Stimulated activated CD8-positive, alpha-beta memory T cell treated with anti-CD3 and anti-CD28 coated beads, Interleukin-4, amount 100 ng/mL, for 24 hours (primary cell): ENCODE measurements at places on chromosomes 2 and 18.
A peak's percentile ranks its signal among the peaks of the same experiment; 100 is the strongest.

- no peak for DNase-seq
These were observed 11.1 kb downstream of the FASTKD1 start for GRCh38 chr2:169562519-169562918.

DNA sequence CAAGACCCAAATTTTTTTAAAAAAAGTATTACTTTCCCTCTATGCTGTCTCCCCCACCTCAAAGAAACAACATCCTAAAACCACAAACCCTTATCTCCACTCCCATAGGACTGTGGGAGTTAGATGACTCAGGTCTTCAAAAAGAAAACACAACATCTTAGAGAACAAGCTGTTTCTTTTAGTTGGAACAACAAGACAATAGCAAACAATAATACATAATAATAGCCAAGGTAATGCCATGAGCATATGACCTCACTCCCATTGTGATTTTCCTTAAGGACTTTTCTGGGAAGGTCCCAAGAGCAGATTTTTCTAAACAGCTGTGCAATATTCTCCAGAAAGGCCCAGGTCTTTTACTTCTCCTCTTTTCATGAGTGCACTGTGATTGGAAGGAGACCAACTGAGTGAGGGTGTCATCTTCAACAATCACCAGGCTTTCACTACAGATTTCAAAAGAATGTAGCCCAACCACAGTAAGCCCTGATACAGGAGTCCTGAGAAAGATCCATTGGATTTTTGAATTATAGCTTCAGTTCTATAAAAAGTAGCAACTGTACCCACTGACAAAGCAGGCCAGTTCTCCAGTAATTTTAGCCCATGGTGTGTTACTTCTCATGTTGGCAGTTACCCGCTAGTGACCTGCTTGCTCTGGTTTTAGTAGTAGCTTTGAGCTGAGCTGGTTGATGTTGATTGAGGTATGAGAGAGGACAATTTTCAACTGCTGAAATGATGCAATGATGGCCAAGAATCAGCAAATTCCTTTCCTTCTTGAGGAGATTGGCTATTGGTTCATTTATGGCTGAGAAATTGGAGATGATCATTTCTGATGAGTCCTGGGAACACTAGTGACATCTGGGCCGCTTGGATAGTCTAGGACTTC lies 144.5 kb upstream of the TCF4 start:
- DNase-seq, result no peak

DNA sequence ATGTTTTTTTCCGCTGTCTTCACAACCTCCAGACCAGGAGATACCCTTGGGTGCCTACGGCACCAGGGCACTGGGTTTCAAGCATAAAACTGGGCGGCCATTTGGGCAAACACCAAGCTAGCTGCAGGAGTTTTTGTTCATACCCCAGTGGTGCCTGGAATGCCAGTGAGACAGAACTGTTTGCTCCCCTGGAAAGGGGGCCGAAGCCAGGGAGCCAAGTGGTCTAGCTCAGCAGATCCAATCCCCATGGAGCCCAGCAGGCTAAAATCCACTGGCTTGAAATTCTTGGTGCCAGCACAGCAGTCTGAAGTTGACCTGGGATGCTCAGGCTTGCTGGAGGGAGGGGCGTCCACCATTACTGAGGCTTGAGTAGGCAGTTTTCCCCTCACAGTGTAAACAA lies 265.3 kb upstream of the ZEB2 start:
- no peak for DNase-seq

- DNase-seq, result no peak
These were observed 15.2 kb upstream of the FAHD2A start for GRCh38 chr2:95387358-95387757.

DNA sequence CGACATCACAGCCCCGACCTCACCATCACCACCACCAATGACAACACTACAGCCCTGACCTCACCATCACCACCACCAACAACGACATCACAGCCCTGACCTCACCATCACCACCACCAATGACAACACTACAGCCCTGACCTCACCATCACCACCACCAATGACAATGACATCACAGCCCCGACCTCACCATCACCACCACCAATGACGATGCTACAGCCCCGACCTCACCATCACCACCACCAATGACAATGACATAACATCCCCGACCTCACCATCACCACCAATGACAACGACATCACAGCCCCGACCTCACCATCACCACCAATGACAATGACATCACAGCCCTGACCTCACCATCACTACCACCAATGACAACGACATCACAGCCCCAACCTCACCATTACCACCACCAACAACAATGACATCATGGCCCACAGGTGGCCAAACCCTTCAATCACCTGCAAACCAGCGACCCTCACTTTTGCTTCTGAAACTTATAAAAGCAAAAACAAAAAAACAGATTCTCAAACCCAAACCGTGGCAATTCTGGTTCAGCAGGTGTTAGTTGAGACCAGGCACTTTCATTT lies 70.7 kb upstream of the TMEM18 start:
- no peak for DNase-seq

GRCh38 chr2:134346141-134346540 lies 92.3 kb downstream of the MGAT5 start:
- DNase-seq, result no peak

- no peak for DNase-seq
These were observed 522.0 kb downstream of the PLCL1 start for GRCh38 chr2:198326431-198326830.

DNA sequence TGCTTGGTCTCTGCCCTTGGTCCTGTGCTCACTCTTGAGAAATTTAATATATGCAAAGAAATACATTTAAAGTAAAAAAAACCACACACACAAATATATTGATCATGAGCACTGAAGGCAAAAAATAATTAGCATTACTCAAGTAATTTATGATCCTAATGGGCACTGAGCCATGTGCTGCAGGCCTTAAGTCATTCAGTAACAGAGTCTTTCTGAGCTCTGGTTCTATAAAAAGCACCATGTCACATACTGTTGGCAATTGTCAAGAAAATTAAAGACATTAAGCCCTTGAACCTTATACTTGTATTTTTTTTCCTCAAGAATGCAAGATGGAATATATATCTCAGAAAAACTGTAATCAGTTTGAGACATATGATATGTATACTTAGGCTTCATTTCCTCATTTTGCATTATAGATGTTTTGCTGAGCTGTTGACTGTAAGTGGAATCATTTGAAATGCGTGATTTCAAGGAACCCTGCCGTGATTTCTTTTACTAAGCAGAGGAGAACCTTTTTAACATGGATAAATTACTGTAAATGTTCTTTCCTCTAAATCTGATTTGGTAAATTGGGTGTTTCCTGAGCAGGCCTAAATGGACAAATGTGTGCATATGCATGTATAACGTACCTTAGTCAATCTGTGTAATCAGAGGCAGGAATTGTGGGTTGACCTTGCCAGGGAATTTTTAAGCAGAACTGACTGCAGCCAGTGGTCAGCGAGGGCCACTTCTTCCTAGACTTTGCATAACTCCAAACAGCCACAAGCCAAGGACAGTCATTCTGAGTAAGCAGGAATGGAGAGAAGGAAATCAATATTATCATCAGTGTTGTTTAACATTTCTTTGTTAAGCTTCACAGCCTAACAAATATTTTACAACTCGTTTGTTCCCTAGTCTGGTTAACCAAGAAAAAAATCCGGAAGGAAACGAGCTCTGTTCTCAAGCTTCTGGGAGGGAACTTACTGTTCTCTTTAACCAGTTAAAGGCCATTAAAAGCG lies 191.5 kb upstream of the ATP5MC3 start:
- DNase-seq, result no peak

- DNase-seq, result no peak
These were observed 108.7 kb downstream of the EN1 start for GRCh38 chr2:118738524-118739308.

DNA sequence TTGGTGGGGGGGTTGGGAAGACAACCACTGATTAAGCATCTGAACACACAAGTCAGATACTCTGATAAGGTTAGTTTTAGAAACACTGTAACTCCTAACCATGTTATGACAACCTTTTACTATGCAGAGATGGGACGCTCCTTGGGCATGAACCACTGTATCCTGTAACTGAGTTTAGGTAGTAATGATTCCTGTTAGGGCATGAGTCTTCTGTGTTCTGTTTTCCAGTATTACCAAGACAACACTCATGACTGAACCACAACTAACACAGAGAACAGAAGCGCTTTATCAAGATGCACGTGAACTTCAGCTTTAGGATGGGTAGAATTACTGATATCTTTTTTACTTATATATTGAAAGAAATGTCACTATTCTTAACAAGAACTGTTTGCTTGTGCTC lies 14.1 kb upstream of the CREB1 start:
- no peak for DNase-seq

DNA sequence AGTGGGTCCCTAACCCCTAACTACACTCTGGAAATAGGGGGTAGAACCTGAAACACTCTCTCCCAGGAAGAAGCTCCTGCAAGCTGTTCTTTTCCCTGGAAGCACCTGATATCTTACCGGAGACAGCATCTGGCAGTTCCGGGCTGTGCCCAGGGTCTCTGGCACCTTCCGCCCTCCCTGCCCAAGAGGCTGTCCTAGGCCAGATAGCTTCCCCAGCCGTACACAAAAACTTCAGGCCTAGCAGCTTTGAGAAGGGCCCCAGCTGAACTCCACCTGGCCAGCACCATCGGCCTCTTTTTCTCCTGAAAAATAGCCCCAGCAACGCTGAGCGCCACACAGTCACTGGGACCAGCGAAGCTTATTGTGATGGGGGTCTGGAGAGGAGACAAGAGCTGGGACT lies 9.7 kb downstream of the OSR1 start:
- no peak for DNase-seq

- no peak for DNase-seq
These were observed 149.5 kb upstream of the RBBP8 start for GRCh38 chr18:22783662-22784076.

DNA sequence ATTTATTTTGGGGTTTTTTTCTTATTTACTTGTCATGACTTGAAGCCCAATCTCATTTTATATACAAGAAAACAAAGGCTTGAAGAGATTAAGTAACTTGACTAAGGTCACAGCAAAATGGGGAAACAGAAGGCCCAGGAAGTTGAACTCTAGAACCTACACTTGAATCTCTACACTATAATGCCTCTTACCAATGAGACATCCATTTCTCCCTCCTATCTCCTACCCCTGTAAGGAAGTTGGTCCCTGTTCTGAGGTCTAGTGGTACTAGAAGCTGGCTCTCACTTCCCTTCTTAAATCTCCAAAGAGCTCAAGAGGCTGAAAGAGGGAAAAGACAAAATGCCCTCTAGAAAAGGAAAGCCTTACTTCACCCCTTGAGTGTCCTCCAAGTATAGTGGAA lies 25.5 kb upstream of the IHH start:
- no peak for DNase-seq

GRCh38 chr2:203673933-203674332 lies 32.5 kb upstream of the CD28 start:
- peak; percentile 12 for DNase-seq

DNA sequence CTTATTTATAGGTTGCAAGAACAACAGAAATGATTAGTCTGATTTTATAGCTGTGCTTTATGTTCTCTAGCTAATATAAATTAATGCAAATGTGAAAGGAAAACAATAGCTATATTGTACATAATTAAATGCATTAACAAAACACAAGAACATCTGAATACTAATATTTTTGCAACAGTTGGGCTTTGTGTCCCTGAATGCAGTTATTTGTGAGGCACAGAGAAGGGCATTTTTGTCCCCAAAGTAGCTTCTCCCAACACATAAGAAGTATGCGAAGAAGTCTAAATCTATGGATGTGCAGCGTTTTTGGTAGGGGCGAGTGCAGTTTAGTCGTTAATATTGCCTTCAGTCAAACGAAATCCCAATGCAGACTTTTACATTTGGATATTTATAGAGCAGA lies 110.0 kb downstream of the MBP start:
- no peak for DNase-seq

DNA sequence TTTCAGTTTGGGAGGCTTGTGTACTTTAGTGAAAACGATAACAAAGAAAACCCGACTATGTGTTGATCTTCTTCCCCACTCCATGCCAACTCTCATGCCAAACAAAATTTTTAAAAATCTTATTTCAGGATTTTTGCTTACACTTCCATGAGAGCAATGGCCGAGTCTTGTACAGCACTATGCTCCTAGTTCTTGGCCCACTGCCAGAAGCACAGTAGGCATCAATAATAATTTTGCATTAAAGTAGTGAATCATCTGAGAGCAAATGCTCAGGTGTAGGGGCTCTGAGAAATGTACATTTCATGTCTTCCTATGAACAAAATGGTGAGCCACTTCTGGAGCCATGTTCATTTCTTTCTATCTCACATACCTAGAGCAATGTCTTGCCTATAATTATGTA lies 62.2 kb downstream of the MAP3K19 start:
- no peak for DNase-seq

GRCh38 chr2:217477583-217477982 lies 525.2 kb downstream of the TNS1 start:
- DNase-seq, result no peak

- DNase-seq, result no peak
These were observed 641.7 kb downstream of the NR4A2 start for GRCh38 chr2:155690785-155691184.

- no peak for DNase-seq
These were observed 159.7 kb upstream of the CCDC195 start for GRCh38 chr2:224875841-224876240.

- DNase-seq, result no peak
These were observed 122.3 kb downstream of the DDX1 start for GRCh38 chr2:15714002-15714401.

DNA sequence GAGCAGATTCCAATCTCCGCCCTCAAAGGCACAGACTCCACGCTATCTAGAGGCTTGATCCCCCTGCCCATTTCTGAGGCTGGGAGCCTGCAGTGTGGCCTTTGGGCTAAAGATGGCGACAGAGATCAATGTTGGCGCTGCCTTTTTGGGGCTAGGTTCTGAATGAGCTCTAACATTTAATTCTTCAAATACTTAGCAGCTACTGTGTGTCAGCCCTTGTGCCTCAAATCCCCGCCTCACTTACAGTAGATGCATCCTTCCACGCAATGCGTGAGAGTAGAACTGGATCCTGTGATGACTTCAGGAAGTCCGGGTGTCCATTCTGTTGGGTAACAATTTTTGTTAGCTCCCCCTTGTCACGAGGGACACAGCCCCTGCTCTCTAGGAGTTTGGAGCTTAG lies 12.4 kb downstream of the IL1F10 start:
- DNase-seq, result peak; percentile 38

- DNase-seq, result no peak
These were observed 74.4 kb downstream of the ANTXR1 start for GRCh38 chr2:69087211-69087911.

DNA sequence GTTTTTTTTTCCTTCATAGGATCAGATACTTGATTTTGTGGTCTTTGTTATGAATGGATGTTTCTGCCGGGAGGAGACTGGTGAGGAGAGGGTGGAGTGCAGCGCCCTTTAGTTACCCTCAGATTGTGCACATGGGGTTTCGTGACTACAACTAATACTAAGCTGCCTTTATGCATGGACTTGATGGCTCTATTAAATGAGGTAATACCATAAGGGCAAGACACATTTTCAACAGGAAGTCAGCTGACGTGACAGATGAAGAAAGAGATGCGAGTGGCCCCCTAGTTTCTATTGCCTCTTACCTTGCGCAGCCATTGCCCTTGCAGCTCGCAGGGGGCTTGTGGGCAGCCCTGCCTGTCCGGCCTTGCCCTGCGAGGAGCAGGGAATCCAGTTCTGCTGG lies 24.4 kb downstream of the ZNF407 start:
- no peak for DNase-seq
